GM23338 (cell line): ENCODE measurements at places on chromosomes 13 and 19.
A peak's percentile ranks its signal among the peaks of the same experiment; 100 is the strongest.

DNA sequence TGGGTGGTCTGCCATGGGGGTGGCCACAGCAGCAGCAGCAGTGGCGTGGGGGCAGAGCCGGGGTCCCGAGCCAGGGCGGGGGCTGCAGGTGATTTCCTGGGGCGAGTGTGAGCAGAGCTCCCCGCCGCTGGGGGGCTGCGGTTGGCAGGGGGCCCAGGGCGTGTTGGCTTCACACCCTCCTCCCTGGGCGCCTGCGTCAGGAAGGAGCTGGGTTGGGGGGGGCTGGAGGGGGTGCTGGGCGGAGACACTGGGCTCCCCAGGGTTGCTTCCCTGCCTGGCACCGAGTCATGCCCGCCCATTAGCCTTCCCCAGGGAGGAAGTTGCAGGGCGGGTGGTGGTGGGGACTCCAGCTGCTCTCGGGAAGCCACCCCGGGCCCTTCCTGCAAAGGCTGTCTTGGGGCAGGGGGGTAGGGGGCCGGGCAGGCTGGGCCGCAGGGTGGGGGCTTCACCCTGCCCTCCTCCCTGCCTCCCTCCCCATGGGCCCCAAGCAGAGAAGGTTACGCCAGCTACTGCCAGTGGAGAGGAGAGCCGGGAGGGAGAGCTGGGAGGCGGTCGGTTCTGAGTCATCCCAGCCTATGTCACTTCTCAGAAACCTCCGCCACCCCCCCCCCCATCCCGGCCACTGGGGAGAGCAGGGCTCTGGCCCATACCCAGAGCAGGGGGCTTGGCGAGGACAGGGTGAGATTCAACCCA is 4.6 kb downstream of the MIDN start:
- DNase-seq, result no peak

- DNase-seq, result no peak
These were observed 10.5 kb downstream of the XRCC1 start for GRCh38 chr19:43564800-43565199.

DNA sequence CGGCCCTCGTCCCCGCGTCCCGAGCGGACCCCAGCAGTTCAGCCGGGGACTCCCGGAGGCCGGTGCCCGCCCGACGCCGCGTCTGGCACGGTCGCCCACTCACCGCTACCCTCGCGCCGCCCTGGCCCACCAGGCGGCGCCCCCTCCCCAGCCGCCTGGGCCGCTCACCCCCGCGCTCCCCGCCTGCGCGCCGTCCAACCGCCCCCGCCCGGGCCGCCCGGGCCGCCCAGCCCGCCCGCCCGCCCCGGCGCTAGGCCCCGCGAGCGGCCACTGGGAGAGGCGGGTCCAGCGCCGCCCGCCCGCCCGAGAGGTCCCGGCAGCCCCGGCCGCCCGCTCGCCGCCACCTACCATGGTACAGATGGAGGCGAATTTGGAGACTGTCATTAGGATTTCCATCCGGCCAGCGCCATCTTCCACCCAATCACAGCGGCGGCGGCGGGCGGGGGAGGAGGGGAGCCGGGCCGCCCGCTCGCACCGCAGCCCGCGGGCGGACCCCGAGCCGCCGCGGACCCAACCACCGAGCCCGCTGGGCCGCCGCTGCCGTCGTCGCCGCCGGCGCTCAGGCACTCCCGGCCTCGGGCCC is at the start of gene USP12:
Gene USP12, minus strand, starts transcription at position 568 of the 583 bp plus-strand sequence. Its CDS starts 172 bp downstream, at position 396.
- peak; percentile 73 for DNase-seq

- no peak for DNase-seq
These were observed 25.0 kb upstream of the URAD start for GRCh38 chr13:28013482-28013881.

- no peak for DNase-seq
These were observed 356.5 kb downstream of the NALCN start for GRCh38 chr13:101059793-101060192.

GRCh38 chr19:6767081-6767356 is 216 bp downstream of the SH2D3A start:
- peak; percentile 36 for DNase-seq

- no peak for DNase-seq
These were observed 127.4 kb downstream of the DCT start for GRCh38 chr13:94352057-94352456.

DNA sequence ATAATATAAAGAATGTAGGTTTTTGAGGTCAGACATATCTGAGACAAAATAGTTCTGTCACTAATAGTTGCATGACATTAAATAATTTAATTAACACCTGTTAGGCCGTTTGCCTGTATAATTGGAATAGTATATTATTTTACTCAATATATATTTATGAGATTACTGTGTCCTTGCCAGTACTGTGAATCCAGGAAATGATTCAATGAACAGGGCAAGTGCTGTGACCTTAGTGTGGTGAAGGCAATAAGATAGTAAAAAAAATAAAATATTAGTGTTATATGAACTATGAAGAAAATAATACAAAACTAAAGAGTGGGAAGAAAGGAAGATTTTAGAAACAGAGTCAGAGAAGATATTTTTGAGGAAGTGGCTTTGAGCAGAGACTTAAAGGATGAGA is 403.7 kb downstream of the PCDH9 start:
- no peak for DNase-seq

- no peak for DNase-seq
These were observed 96.4 kb downstream of the TNFRSF19 start for GRCh38 chr13:23666582-23666981.

GRCh38 chr13:110343241-110343865 is 36.3 kb downstream of the COL4A2 start:
- DNase-seq, result no peak

- DNase-seq, result no peak
These were observed 63.8 kb downstream of the CHST8 start for GRCh38 chr19:33685541-33685940.

- no peak for DNase-seq
These were observed 13.4 kb upstream of the SLC44A2 start for GRCh38 chr19:10611907-10612306.

DNA sequence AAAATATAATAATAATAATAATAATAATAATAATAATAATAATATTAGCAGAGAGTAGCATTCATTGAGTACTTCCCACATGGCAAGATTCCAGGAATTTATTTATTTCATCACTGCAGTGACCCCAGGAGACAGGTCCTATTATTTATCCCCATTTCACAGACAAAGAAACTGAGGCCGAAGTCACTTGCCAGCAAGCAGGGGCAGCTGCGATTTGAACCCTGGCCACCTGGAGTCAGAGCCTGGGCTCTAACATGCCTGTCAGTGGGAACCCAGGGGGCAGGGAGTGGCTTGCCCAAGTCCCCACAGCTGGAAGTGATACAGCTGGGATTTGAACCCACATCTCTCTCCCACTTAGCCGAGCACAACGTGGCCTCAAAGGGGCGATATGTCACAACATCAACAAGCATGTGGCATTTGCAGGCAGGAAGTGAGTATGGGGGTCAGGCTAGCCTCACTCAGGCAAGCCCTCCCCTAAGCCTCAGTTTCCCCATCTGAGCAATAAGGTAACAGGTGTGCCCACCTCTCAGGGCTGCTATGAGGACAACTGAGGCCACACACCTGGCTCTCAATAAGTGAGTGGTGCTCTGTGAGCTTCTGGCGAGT is 2.9 kb downstream of the SHFL start:
- DNase-seq, result no peak

DNA sequence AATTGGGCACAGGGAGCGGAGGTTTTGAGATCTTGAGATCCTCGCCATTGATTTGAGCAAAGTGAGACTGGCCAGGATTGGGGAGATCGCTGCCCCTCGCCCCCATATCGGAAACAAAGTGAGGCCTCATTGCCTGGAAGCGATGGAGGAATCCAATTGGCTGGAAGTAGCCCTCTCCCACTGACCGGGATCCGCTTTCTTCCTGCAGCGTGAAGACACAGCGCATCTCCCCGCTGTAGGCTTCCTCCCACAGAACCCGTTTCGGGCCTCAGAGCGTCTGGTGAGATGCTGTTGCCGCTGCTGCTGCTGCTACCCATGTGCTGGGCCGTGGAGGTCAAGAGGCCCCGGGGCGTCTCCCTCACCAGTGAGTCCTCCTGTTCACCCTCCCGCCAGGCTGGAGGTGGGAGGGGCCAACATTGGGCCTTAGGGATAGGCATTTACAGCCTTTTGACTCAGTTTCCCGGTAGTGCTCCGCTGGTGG is 438 bp downstream of the PRKCSH start:
- peak; percentile 53 for DNase-seq

- no peak for DNase-seq
These were observed 516 bp downstream of the ZNF175 start for GRCh38 chr19:51571599-51571998.

- DNase-seq, result peak; percentile 73
These were observed at the start of gene AKAP11 for GRCh38 chr13:42272115-42272803. Gene AKAP11 (plus strand): TSS chr13:42272152. CDS start chr13:42286349, 14,197 bp downstream.

GRCh38 chr19:19460258-19460731 is 54.8 kb downstream of the GATAD2A start:
- DNase-seq, result no peak

DNA sequence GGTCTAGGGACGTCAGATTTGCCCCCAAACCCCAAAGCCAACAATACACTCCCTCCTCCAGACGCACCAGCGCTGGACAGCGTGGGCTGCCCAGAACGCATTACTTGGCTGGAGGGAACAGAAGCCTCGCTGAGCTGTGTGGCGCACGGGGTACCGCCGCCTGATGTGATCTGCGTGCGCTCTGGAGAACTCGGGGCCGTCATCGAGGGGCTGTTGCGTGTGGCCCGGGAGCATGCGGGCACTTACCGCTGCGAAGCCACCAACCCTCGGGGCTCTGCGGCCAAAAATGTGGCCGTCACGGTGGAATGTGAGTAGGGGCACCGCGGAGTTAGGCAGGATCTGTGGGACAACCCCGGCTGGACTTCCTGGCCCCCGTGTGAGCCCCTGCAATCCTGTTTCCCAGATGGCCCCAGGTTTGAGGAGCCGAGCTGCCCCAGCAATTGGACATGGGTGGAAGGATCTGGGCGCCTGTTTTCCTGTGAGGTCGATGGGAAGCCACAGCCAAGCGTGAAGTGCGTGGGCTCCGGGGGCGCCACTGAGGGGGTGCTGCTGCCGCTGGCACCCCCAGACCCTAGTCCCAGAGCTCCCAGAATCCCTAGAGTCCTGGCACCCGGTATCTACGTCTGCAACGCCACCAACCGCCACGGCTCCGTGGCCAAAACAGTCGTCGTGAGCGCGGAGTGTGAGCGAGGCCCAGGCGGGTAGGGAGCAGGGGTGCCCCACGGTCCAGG is 4.0 kb downstream of the ICAM5 start:
- DNase-seq, result peak; percentile 41

GRCh38 chr19:16366056-16366432 is 41.4 kb downstream of the KLF2 start:
- no peak for DNase-seq

GRCh38 chr13:27362064-27362751 is 62.2 kb upstream of the GTF3A start:
- DNase-seq, result peak; percentile 96

DNA sequence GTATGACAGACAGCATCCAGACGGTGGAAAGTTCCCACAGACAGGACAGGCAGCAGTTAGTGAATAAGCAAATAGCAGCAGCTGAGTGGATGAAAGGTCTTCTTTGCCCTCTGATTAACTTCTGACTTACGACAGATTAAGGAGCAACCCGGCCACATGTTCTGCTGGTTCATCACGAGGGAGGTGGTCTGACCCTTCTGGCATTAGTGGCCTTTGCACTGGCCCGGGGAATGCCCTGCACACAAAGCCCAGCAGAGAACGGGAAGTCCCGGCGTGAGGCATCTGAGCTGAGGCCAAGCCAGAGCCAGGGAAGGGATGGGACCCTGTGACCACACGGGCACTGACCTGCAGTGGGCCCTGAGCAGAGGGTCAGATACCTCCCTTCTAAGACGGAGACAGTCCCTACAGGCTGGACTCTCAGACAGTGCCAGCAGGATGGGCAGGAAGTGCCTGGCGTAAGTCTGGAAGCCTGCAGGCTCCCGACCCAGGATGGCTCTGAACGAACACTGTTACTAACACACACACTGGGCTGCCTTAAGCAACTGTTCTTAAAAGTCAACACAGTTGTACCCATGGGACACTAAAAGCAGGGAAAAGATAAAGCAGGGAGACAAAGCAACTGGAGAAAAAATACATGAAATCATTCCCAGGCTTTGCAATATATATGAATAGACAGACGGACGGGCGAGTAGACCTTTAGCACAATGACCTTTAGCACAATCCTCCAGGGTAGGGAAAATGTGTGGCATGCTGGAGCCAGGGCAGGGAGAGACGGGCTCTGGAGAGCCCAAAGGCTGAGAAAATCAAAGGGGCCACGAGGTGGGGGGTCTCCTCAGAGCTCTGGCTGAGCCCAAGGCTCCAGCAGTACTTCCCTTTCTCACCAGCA is 6.3 kb downstream of the C19orf12 start:
- no peak for DNase-seq

- peak; percentile 11 for DNase-seq
These were observed 71.9 kb upstream of the KLF12 start for GRCh38 chr13:74206061-74206561.

DNA sequence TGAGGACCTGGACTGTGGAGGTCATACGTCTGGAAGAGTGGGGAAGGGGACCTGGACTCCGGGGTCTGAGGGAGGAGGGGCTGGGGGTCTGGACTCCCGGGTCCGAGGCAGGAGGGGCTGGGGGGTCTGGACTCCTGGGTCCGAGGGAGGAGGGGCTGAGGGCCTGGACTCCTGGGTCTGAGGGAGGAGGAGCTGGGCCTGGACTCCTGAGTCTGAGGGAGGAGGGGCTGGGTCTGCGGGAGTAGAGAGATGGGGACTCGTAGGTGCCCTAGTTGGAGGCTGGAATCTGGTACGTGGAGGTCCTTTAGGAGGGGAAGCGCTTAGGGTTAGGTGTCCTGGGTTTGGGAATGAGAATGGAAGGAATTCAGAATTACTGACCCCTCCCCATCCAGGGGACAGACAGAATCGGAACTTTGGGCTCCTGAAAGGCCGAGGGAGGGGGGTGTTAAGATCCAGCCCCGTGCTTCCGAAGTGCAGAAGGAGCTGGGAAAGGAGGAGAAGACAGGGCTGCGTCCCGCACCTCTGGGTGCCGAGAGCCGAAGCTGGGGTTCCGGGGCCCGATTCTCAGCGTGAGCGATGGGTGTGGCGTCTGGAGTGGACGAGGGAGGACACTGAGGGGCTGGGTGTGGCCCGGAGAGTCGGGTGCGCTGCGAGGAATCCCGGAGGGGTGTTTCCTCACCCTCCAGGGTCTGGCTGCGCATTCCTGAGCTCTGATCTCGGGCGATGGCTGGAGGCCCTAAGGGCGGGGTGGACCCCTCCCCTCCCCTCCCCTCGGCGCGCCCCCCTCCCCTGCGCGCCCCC is 608 bp downstream of the MYADM start:
- peak; percentile 75 for DNase-seq

GRCh38 chr13:83121896-83122295 is 760.4 kb downstream of the SLITRK1 start:
- no peak for DNase-seq

- no peak for DNase-seq
These were observed at the start of gene HMG20B for GRCh38 chr19:3572855-3573161. Gene HMG20B (plus strand): TSS chr19:3572944. CDS start chr19:3573310, 366 bp downstream.

- DNase-seq, result no peak
These were observed 42.7 kb downstream of the INSR start for GRCh38 chr19:7251494-7251893.
